IPS DF 19.7 (cell line): ENCODE measurements at places on chromosomes 7 and 10.

DNA sequence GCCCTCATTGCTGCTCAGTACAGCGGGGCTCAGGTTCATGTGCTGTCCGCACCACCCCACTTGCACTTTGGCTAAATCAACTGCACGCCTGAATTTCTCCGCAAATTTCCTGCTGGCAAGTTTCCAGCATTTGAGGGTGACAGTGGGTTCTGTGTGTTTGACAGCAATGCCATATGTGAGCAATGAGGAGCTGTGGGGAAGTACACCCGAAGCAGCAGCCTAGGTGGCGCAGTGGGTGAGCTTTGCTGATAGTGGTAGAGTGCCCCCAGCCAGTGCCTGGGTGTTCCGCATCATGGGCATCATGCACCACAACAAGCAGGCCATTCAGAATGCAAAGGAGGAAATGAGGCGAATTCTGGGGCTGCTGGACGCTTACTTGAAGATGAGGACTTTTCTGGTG, 103.9 kb upstream of the POT1 start:
- no peak for DNase-seq

DNA sequence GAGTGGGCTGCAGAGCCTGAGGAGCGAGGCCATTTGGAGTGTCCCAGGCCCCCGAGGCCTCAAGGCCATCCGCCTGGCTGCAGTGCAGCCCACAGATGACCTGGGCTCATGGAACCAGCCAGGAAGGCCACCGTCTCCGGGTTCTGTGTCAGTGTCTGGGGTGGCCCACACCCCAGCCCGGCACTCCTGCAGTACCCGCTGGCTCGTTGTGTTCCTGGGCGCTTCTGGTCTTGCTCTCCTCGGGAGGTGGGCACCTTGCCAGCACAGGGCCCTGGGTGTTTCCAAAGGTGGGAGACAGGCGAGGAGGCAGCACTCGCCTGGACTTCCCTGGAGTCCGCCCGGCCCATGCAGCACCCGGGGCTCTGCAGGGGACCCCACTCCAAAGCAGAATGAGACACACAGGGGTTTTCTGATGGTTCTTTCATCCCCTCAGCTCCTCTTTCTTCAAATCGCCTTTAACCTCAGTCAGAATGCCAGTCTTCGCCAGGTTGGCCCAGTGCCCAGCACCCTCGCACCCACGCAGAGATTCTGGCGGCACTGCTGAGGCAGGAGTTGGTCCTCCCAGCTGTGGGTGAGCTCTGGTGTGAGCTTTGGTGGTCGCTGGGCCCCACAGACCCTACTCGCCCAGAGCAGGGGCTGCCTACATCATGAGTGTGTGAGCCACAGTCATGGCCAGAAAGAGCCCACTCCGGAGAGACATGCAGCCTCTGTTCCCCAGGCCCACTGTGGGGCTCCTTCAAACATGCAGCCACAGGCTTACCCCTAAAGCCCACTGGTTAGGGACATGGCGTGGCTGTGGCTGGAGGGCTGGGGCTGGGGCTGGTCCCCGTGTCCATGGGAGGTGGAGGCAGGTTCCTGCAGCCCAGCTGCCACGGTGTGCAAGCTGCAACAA, 155.7 kb downstream of the EBF3 start:
- DNase-seq, result no peak

DNA sequence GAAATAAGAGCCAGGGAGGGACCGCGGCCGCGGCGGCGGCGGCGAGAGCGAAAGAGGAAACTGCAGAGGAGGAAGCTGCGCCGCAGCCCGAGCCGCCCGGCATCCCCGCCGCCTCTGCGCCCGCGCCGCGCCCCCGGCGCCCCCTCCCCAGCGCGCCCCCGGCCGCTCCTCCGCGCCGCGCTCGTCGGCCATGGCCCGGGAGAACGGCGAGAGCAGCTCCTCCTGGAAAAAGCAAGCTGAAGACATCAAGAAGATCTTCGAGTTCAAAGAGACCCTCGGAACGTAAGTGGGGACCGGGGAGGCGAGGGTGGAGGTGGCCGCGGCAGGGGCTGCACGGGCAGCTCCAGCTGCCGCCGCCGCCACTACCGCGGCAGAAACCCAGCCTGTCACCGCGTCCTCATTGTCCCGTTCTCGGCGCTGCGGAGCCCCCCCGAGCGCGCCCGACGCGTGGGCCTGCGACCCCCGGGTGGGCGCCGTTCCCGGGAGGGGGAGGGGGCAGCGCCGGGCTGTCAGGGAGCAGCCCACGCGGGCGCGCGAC, 351 bp downstream of the CAMK1D start:
- DNase-seq, result no peak

GRCh38 chr10:130459011-130459410, 322.8 kb downstream of the GLRX3 start:
- no peak for DNase-seq
